ENCODE measurements at places on chromosomes 7 and 10.

GRCh38 chr10:25682203-25682851 lies 251.7 kb upstream of the MYO3A start:
- DNase-seq = no peak

- no peak for DNase-seq
Measured at GRCh38 chr10:14736600-14737081, 38.1 kb downstream of the FAM107B start.

DNA sequence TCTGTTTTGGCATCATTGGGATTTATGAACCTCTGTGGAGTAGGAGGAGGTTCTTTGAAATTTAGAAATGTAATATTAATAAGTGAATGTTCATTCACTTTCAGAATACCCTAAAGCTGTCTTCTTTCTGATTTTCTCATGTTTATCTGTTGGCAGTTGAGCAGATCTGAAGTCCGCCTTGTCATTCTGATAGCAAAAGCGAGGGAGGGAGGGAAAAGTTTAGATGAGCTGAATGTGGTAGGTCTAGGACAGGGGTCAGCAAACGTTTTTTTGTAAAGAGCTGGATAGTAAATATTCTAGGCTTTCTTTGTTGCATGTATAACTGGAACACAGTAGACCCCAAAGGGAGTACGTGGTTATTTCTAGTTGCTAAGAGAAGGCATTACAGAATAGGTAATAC lies 94.4 kb upstream of the GATA3 start:
- no peak for DNase-seq

DNA sequence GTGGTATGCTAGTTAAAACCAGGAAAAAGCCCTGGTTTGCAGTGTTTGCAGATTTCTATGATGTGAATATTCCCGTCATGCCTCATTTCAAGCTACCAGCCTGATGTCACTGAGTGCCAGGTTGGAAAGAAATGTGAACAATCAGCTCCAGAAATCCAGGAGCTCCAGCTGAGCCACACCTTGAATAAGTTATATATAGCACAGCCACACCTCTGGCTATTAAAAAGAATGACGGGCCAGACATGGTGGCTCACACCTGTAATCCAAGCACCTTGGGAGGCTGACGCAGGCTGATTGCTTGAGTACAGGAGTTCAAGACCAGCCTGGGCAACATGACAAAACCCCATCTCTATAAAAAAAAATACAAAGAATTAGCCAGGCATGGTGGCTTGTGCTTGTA lies 18.7 kb upstream of the SLF2 start:
- DNase-seq = no peak

- DNase-seq = no peak
Measured at GRCh38 chr10:46530249-46531186, 25.9 kb downstream of the GPRIN2 start.

GRCh38 chr7:132516042-132516840 lies 60.0 kb downstream of the PLXNA4 start:
- peak; percentile 1 for DNase-seq

DNA sequence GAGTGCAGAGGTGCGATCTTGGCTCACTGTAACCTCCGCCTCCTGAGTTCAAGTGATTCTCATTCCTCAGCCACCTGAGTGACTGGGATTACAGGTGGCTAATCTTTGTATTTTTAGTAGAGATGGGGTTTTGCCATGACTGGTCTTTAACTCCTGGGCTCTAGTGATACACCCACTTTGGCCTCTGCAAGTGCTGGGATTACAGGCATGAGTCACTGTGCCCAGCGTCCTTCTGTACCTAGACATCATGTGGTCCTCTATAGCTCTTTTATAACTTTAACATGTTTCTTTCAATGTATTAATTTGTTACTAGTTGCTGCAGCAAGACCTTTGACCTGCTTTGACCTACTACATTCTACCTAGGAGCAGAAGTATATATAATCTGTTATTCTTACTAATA lies 38.7 kb upstream of the BICC1 start:
- no peak for DNase-seq

GRCh38 chr10:79184145-79184625 lies 115.4 kb downstream of the ZMIZ1 start:
- DNase-seq = peak; percentile 89

- DNase-seq = no peak
Measured at GRCh38 chr10:133131053-133131452, 29.0 kb upstream of the KNDC1 start.

DNA sequence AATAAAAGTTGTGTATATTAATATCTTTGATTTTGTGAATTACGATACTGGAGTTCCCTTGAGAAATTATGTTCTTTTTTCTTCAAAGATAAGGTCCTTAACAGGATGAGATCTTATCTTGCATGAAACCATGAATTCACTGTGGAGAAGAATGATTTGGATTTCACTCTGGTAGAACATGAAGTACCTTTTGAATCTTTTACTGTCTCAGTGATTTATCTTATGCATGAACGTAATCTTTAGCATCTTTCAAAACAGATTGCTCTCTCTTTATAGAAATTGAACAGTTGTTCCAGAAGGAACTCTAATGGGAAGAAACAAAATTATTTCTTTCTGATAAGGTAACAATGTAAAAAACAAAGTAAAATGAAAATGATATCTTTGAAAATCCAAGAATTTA lies 11.0 kb upstream of the ZNF438 start:
- no peak for DNase-seq

DNA sequence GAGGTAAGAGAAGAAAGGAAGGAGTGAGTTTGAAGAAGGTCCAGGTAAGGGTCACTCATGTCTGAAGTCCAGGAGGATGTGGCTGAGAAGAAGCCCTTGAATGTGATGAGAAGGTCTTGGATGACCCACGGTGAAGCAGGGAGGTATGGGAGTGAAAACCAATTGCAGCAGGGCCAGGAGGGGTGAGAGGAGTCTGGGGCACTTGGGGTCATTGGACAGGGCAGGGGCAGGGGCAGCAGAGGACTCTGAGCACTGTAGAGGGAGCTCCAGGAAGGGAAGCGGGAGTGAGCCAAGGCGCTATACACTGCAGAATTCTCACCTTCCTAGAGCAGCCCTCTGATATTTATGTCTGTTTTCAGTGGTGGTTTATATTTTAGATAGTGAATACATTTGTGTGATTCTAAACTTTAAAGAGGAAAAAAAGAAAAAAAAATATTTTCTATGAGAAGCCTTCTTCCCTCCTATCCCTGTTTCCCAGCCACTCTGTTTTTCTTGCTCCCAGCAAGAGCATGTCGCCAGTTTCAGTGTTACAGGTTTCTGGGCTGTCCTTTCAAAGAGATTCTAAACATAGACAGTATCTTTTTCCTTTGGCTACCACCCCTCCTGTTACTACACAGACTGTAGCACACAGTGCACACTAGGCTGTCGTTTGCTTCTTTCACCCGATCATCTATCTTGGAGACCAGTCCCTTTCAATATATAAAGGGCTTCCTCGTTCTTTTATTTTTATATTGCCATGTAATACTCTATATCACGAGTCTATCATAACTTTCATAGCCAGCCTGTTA lies 24.5 kb downstream of the BLVRA start:
- DNase-seq = no peak
